ENCODE measurements at places on chromosomes 5 and 9.

- DNase-seq: no peak
Measured at GRCh38 chr5:159660401-159660800, 255.9 kb upstream of the ADRA1B start.

GRCh38 chr5:19886123-19886917 is 101.7 kb downstream of the CDH18 start:
- DNase-seq: no peak

DNA sequence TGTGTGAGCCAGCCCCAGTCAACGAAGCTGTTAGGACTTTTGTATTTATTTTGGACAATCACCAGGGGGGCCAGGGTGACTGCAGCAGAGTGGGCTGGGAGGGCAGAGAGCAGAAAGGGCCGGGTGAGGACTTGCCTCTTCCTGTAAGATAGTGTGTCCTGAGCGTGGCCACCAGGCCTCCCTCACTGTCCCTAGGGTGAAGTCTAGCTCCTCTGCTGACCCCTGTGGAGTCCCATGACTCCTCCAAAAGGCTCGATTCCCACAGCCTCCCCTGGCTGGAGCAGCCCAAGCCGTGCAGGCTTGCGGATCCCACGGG is 147.8 kb downstream of the RXRA start:
- no peak for DNase-seq

DNA sequence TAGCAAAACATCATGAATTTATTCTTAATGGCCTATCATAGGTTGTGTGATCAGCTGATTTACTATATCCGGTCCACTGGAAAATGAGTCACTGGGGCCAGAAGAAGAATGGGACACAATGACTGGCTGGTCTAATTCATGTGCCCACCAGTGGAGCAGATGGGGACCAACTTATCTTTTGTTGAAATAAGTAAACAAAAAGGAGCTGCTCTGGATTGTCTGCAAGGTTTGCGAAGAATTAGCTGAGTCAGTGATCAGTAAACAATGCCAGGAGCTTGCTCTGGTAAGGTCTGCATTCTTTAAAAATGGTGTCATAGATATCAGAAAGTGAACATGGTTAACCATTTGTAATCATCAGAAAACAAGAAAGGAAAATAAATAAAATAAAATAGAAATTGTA is 128.0 kb downstream of the RASEF start:
- DNase-seq: no peak

GRCh38 chr9:134403682-134404301 is 77.5 kb downstream of the RXRA start:
- no peak for DNase-seq
